Heart left ventricle (tissue), 16 donors: ENCODE measurements at places on chromosomes 1 and 21. TPM values are rescaled to one million over a fixed set of nuclear protein-coding genes. Genes with fewer than 3 reads are reported as not detected.

SPRR2E gene
- total RNA-seq: not detected

RNU1-2 gene
- 3,522 TPM for total RNA-seq

DNA sequence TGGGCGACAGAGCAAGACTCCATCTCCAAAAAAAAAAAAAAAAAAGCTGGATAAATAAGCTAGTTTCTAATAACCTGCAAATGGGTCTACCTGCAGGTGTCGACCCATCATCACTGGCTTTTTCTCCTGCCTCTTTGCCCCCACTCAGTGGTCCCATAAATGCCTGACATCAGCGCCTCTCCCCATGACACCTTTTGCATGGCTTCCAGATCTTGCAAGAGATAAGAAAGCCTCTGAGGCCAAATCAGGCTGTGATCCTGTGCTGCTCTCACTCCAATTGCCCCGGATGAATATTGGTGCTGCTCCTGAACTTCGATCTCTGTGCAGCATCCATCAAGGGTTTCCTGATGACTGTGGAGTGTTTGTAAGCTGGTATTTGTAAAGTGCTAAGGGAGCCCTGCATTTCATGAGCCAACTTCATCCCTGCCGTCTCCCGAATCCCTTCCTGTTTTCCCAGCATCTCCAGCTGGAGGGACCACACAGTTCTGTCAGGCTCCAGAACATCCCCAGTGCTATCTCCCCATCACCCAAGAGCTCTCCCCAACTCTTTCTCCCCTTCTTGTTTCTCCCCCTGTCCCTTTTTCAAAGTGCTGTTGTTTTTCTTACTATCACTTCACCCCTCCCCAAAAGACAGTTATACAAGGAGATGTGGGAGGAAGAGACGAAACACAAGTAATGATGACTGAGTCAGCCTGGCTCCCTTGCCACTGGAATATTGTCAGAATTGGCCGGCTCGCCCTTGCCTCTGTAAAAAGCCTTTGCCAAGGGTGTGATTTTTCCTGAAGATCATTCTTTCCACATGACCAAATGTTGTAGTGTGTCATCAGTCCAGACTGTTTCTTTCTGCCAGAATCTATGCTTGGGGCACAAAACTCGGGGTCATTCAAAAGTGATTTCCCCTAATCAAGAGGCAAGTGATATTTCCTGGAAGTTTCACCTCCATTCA is 2.8 kb upstream of the EFHD2 start:
- no peak overlapping the region for H3K4me3 ChIP-seq
- H3K36me3 ChIP-seq: no peaks in the 10 kb centered on the region
- no peak overlapping the region for H3K27ac ChIP-seq
- peaks cover 8% of the 10 kb centered on the region for H3K4me1 ChIP-seq

GRCh38 chr1:29471487-29472313 is 235.4 kb downstream of the PTPRU start:
- no peaks in the 10 kb centered on the region for H3K36me3 ChIP-seq
- no peak overlapping the region for H3K27ac ChIP-seq
- H3K27me3 ChIP-seq: no peaks in the 10 kb centered on the region
- no peak for DNase-seq
- H3K4me3 ChIP-seq: no peak overlapping the region

DNA sequence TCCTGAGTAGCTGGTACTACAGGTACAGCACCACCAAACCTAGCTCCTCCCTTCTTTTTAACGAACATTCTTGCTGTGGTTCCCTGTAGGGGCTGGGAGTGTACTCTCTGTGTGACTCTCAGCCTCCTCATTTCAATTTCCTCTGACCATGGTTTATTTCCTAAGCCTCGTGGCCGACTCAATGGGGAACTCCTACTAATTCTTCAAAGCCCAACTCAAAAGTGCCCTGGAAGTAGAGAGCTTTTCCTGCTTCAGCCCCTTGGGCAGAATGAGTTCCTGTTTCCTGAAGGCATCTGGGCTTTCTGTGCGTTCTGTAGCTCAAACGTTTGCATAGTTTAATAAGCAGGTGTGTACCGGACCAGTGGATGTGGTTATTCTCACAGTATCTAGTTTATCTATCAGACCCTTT is 70.9 kb upstream of the ACOT11 start:
- DNase-seq: no peak
- H3K27me3 ChIP-seq: no peaks in the 10 kb centered on the region
- no peak overlapping the region for H3K27ac ChIP-seq

GRCh38 chr1:11664336-11665065 is 501 bp downstream of the FBXO6 start:
- DNase-seq: peak; percentile 77
- H3K27ac ChIP-seq: peak overlapping the region; percentile 84
- H3K36me3 ChIP-seq: no peaks in the 10 kb centered on the region
- H3K4me1 ChIP-seq: peaks cover 17% of the 10 kb centered on the region
- H3K4me3 ChIP-seq: peak overlapping the region; percentile 60

GRCh38 chr1:96515925-96516324 is 205.7 kb upstream of the PTBP2 start:
- no peaks in the 10 kb centered on the region for H3K4me1 ChIP-seq
- no peak overlapping the region for H3K4me3 ChIP-seq
- H3K36me3 ChIP-seq: no peaks in the 10 kb centered on the region
- no peak for DNase-seq
